Stimulated activated CD8-positive, alpha-beta memory T cell treated with anti-CD3 and anti-CD28 coated beads, Interleukin-2, amount 100 ng/mL, for 1 hour (primary cell): ENCODE measurements at places on chromosomes 5 and 9.

- DNase-seq: no peak
Measured at GRCh38 chr5:173143567-173143966, 764 bp upstream of the BNIP1 start.

- DNase-seq: no peak
Measured at GRCh38 chr9:27679338-27679737, 106.1 kb upstream of the C9orf72 start.

DNA sequence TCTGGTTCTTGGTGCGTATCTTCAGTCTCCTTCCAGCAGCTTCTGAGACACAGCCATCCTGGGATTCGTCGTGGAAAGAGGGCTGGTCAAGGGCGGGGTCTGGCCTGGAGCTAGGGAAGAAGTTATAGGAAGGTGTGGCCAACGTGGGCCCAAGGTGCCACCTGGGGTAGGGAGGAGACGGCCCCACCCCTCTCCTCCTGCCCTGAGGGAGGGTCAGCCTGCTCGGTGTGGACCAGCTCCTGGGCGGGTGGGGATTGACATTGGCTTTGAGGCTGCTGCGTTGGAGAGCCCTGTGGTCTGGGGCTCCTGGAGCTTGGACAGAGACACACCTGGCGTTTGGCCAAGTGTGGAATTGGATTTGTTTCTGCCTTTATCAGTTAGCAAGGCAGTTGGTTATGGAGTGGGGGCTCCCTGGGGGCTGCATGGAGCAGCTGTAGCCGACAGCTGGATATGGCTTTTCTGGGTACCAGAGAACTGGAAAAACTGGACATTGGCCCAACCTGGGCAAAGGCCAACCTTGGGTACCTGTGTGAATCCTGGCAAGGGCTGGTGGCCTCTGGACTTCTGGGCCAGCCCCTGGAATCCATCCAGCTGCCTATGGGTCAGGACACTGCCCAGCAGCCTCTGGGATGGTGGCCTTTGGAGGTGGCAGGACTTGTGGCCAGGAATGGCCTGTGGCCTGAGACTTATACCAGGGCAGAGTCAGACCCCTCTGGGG lies 75.7 kb upstream of the PPP1R26 start:
- DNase-seq: no peak

DNA sequence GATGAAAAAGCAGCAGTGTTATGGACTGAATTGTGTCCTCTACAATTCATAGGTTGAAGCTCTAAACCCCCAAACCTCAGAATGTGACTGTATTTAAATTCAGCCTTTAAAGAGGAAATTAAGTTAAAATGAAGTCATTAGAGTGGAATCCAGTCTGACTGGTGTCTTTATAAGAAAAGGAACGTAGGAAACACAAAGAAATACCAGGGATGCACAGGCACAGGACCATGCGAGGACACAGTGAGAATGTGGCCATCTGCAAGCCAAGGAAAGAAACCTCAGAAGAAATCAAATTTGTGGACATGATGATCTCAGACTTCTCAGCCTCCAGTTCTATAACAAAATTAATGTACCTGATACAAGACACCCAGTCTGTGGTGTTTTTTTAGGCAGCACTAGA lies 971.2 kb upstream of the CDH9 start:
- no peak for DNase-seq

DNA sequence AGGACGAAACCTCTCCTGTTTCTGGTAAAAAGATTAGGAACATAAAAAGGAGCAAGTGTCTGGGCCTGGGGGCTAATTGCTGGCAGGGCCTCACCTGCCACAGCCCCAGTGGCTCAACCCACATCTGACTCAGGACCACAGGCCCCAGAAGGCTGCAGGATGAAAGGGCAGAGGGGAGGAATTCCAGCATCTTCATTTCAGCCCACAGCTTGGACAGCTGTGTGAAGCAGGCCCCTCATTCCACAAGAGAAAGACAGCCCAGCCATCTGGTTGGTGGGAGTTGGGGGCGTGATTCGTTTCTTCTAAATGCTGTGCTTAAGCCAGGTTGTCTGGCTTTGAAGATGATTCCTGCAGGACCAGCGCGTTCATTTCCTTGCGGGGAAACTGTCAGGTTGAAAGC lies 29.1 kb downstream of the NKX2-5 start:
- DNase-seq: no peak

- no peak for DNase-seq
Measured at GRCh38 chr5:37816331-37816730, 23.5 kb downstream of the GDNF start.

DNA sequence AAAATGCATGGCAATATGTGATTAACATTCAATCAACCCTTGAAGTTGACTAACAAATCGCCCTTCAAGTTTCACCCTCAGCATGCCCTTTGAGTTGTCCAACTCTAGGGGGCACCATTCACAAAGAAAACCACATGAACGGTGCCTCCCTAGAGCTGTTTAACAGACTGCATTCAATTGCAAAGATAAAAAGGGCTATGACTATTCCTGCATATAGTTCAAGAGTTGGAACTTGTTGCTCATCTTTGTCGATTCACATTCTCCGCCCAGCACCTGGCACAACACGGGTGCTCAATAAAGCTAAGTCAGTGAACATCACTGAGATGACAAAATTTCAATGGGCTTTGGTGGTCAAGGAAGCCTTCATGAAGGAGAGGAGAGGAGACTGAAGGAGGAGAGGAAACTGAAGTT lies 69.6 kb upstream of the SLC30A5 start:
- DNase-seq: no peak

- DNase-seq: no peak
Measured at GRCh38 chr9:16207161-16207560, 654.3 kb downstream of the CCDC171 start.

DNA sequence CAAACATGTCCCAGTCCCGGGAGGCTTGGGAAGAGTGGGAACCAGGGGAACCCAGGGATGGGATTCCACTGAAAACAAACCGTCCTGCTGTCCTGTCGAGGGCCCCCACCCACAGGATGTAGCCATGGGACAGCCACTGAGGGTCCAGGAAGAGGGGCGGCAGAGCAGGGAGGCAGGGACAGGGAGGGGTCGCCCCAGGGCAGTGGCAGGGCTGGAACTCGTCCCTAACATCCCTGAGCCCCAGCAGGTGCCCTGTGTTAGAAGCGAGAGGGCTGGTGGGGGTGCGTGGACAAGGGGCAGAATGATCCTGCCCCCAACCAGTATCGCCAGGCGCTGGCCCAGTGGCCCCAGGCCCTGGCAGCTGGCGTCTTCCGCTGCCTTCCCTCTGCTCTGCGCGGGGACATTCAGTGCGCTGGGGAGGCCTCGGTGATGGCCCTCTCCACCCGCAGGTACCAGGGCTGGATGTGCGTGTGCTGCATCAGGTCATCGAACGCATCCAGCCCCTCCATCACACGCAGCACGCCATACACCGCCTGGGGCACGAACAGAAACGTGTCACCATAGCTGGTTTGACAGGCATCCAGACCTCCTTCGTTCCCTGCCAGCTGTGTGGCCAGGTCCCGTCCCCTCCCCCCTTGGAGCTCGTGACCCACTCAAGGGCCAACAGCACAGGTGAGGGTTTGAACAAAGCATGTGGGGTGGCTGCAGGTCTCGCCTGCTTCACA lies 6.6 kb downstream of the PTGES2 start:
- no peak for DNase-seq

DNA sequence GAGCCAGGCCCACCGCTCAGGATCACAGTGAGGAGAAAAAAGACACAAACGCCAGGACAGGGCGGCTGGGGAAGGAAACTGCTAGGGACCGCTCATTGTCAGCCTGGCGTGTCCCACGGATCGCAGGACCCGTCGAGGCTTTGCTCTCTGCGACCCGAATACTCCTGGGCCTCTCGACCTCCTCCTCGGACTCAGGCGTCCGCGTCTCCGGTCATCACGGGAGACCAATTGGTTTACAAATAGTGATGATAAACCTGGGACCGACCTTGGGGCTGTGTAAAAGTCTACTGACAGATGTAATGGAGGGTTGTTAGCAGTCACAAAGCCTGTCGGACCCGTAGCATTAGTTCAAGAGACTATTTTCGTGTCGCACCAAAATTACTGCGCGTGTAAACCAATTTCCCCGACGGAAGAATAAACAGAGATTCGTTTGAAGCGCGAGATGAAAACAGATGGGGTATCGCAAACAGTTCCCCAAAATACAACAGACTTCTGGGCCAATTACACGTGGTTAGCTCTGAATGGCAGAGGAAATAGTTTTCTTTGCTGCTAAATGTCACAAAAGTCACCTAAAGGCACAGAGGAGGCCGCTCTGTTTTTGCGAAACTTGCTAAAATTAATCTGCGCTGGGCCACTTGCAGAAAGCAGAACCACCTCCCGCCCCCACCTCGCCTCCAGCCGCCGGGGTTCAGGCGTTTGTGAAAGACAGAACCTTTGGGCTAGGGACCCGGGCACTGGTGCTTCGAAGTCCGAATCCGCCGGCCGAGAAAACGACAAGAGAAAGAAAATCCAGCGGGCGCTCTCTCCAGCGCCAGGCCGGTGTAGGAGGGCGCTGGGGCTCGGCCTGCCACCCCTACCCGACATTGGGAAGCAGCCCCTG lies 67.6 kb downstream of the FOXD1 start:
- DNase-seq: no peak

DNA sequence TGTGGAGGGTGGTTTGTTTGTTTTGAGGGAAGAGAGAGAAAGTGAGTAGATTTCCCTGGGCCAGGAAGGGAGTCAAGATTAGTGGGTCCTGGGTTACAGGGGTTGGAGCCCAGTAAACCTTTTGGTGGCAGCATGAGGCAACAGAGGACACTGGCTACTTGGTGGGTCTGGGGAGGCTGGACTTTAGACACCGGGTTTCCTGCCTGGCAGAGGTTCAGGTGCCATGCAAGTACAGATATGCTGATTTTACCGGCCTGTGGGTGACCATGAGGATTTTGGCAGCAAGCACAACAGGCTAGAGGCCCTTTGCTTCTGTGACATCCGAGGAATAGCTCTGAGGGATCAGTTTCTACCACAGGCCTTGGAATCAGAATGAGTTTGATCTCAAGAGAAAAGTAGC lies 18.9 kb downstream of the MAST4 start:
- no peak for DNase-seq

- no peak for DNase-seq
Measured at GRCh38 chr9:135179976-135180375, 92.5 kb downstream of the OLFM1 start.

DNA sequence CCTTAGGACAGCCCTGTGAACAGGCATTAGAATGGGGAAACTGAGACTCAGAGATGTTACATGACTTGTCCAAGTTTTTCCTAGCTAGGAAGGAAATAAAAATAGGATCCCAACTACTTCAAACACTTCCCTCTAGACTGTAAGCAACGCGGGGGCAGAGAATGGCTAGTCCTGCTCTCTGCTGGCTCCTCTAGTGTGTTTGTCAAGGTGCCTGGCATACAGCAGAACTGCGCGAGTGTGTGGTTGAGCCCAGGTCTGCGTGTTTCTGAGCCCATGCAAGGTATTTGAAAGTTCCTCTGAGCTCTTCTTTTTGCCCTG lies 152.5 kb downstream of the MACROH2A1 start:
- no peak for DNase-seq

DNA sequence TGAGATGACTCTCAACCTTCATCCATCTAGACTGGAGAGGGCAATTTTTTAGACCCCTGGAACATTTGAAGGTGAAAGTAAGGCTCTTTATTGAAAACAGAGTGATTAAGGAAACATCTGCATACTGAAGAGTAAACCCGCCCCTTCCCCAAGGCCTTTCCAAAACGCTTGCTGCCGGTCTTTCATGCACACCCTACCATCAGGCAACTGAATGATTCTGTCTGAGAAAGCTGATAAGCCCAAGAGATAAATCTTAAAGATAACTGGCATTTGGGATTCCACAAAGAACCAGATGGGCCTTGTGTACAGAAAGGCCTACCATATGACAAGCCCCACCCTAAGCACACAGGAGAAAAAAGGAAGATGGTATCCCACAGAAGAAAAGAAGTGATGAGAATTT lies 54.4 kb upstream of the PIK3R1 start:
- DNase-seq: no peak

- DNase-seq: no peak
Measured at GRCh38 chr5:7897014-7897600, 28.2 kb downstream of the MTRR start.

DNA sequence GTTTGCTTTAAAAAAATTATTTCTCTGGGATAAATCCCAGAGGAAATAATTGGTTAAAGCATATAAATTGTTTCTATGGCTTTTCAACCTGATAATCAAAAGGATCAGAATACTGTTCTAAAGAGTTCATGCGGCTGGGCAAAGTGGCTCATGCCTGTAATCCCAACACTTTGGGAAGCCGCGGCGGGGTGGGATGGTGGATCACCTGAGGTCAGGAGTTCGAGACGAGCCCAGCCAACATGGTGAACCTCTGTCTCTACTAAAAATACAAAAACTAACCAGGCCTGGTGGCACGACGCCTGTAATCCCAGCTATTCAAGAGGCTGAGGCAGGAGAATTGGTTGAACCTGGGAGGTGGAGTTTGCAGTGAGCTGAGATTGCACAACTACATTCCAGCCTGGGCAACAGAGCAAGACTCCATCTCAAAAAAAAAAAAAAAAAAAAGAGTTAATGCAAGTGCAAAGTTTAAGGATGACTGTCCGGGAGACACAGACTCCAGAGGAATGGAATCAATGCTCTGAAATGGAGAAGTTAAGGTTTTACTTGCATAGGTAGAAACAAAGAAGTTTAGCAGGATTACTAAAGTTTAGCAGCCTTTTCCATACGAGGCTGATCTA lies 16.6 kb upstream of the GRHPR start:
- no peak for DNase-seq

GRCh38 chr5:10533226-10533625 lies 30.6 kb upstream of the ANKRD33B start:
- no peak for DNase-seq

DNA sequence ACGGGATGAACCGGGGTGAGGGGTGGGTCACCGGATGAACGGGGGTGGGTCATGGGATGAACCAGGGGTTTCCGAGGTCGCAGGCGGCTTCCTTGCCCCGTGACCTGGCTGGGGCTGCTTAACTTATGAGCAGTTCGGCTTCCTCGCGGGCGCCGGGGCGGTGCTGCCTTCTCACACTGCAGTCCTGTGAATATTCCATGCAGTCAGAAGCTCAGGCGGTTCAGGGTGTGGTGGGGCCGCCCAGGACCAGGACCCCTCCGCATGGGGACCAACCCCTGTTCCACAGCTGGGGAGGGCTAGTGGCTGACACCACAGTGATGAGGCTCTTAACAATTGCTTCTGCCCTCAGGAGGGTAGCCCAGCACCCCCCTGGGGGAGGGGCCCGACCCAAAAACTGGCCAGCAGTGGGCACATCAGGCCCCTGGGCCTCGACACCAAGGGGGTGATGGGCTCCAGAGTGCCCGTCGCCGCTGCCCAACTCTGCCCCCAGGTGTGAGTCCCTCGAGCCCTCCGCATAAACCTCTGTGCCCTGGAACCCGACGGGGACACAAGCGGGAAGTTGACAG lies 30.9 kb upstream of the SLC9A3 start:
- DNase-seq: no peak

GRCh38 chr9:117098331-117098730 lies 316.5 kb downstream of the ASTN2 start:
- no peak for DNase-seq

DNA sequence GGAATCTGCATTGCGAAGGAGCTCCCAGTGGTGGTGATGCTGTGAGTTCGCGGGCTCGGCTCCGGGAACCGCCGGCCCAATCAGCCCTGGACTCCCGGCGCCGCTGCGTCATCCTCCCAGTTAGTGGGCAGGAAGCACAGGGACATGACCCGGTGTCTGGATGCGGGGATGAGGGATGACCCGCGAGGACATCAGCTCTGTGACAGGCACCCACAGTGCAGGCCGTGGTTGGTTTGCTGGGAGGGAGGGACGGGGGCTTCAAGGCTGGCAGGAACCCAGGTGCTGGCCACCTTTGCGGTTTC lies 996 bp downstream of the NXNL2 start:
- no peak for DNase-seq

GRCh38 chr5:58759745-58760144 lies 176.9 kb downstream of the RAB3C start:
- DNase-seq: no peak

GRCh38 chr9:80223897-80224296 lies 652.1 kb downstream of the TLE4 start:
- DNase-seq: no peak
